Right lobe of liver (tissue), 6 donors: ENCODE measurements at places on chromosomes 4 and X. TPM values are rescaled to one million over a fixed set of nuclear protein-coding genes. Genes with fewer than 3 reads are reported as not detected.
A peak's percentile ranks its signal among the peaks of the same experiment; 100 is the strongest.

DNA sequence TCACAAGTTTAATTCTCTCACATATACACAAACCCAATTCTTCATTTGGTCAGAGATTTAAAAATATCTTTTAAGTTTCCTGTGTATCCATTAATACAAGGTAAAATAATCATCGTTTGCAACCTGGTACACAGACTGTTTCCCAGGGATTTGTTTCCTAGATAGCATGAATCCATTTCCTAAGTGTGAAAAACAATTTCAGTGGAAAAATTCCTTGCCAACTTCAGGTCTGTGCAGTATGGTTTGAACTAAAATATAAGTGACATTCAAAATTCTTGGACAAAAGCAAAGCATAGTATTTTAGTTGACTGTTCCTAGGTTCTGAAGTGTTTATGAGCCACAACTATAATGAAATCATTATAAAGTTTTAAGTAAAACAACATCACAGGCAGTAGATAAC, 24.4 kb downstream of the NAF1 start:
- H3K27me3 ChIP-seq, result no peaks in the 10 kb centered on the region
- no peak overlapping the region for H3K4me3 ChIP-seq
- H3K36me3 ChIP-seq, result no peaks in the 10 kb centered on the region
- DNase-seq, result no peak
- H3K27ac ChIP-seq, result no peak overlapping the region

- no peaks in the 10 kb centered on the region for H3K4me1 ChIP-seq
- DNase-seq, result no peak
- H3K4me3 ChIP-seq, result no peak overlapping the region
- no peaks in the 10 kb centered on the region for H3K36me3 ChIP-seq
- no peak overlapping the region for H3K27ac ChIP-seq
- H3K27me3 ChIP-seq, result no peaks in the 10 kb centered on the region
Measured at GRCh38 chrX:135340831-135341230, 31.6 kb downstream of the ETDC start.

DNA sequence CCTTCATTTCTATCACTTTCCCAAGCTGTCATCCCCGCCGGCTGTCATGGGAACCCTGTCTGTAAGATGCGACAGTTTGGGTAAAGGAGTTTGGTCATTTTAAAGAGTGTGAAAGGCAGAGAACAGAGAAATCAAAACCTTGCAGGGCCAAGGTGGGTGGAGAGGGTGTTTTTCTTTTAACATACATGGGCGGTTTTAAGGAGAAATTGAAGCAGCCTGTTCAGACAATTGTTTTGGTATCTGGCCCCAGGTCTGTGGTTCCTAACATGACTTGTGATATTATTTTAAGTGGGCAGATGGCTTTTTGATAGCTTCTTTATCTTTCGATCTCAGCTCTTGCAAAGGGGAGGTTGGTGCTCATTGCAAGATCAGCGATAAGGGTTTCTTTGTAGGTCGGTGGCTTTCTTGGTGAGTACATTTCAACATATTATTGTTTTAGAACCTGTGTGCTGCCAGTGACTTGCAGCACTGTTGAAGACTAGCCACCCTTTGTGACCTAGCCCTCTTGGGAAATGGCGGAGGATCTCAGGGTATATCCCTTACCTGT, 3.7 kb downstream of the PPP1R3F start:
- no peaks in the 10 kb centered on the region for H3K27me3 ChIP-seq
- no peaks in the 10 kb centered on the region for H3K4me1 ChIP-seq
- H3K36me3 ChIP-seq, result no peaks in the 10 kb centered on the region
- H3K27ac ChIP-seq, result no peak overlapping the region

DNA sequence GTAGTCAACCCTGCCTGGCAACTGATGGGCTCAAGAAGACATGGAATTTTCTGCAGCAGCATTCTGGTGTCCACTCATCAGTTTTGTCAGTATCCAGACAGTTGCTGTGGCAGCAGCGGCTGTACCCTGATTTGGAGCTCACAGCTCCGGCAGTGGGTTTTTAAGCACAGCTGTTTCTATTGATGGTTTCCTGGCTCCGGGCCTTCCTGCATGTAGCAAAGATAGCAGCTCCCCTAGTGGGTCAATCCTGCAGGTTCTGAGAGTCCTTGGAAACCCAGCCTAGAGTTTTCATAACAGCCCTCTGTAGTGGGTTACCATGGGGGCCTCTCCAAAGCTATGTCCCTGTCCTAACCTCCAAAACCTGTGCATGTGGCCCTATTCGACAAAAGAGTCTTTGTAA, 84.0 kb upstream of the ATP6AP2 start:
- no peak overlapping the region for H3K27ac ChIP-seq
- no peaks in the 10 kb centered on the region for H3K36me3 ChIP-seq
- H3K4me1 ChIP-seq, result no peaks in the 10 kb centered on the region
- H3K27me3 ChIP-seq, result no peaks in the 10 kb centered on the region
- DNase-seq, result no peak

DNA sequence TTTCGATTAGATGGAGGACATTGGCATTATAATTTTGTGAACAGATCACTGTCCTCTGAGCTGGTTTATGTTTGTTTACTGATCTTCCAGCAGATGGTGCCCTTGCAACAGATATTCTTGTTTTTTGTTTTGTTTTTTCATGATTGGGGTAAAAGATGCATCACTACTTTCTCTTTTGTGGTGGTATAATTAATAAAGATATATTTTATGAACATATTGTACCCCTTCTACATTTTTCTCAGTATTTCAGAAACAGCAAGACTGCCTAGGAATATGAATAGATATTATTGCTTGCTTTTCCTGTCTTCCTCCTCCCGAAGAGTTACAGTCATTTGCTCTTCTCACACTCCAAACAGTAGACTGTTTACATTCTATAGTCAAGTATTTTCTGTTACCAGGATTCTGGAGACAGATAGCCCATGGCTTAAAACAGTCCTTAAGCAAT, 905.2 kb downstream of the TRAM1L1 start:
- H3K36me3 ChIP-seq, result no peaks in the 10 kb centered on the region
- no peak overlapping the region for H3K4me3 ChIP-seq
- no peaks in the 10 kb centered on the region for H3K4me1 ChIP-seq
- no peak for DNase-seq

DNA sequence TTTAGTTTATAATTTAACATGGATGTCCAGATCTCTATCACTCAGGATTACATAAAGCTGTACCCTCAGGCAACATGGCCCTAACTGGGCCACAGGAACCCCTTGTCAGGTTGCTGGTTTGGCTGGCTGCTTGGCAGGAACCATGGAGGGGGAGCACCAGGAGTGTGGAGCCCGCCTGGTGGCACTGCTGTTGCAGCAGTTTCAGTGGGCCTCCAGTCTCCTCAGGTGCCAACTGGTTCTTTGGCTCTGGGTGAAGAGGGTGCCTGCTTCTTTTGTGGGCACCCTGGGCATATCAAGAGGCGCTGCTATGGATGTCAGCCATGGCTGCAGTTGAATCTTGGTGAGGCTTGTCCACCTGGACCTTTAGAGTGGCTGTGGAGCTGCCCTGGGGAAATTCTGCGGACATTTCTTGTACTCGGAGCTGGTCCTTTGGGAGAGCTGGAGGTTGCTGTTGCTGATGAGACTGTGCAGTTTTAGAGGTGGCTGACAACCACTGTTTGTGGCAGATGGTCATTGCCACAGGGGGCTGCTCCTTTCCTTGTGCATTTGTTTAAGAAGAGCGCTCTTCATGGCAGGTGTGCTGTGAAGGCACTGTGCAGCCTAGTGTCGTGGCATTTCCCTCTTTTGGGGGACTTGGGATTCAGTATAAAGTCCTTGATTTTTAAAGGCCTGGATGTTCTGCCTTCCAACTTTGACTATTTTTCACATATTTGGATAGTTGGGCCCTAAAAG, 10.3 kb upstream of the SMIM14 start:
- no peaks in the 10 kb centered on the region for H3K36me3 ChIP-seq
- H3K4me3 ChIP-seq, result no peak overlapping the region
- H3K4me1 ChIP-seq, result no peaks in the 10 kb centered on the region
- H3K27ac ChIP-seq, result peak overlapping the region; percentile 43

SPANXN4 gene
- total RNA-seq, result not detected

RASSF6 gene
- total RNA-seq, result 2.2 TPM

GRCh38 chr4:18404642-18405041, 383.1 kb upstream of the LCORL start:
- no peaks in the 10 kb centered on the region for H3K27me3 ChIP-seq
- H3K4me1 ChIP-seq, result no peaks in the 10 kb centered on the region

PDGFRA gene
- 25.6 TPM for total RNA-seq
